ENCODE measurements at places on chromosomes 11 and 22.

- DNase-seq = no peak
Measured at GRCh38 chr11:68641880-68642279, 42.5 kb upstream of the GAL start.

- no peak for DNase-seq
Measured at GRCh38 chr11:26583550-26583949, 11.5 kb upstream of the MUC15 start.

GRCh38 chr11:96486890-96487611, 97.2 kb downstream of the JRKL start:
- DNase-seq = no peak

- no peak for DNase-seq
Measured at GRCh38 chr22:36505998-36506635, 723 bp downstream of the FOXRED2 start.

GRCh38 chr11:64560941-64561340, 30.1 kb upstream of the SLC22A12 start:
- DNase-seq = no peak

GRCh38 chr11:94722735-94723134, 45.4 kb upstream of the AMOTL1 start:
- no peak for DNase-seq

- no peak for DNase-seq
Measured at GRCh38 chr22:35315855-35316745, 16.4 kb downstream of the TOM1 start.
